ENCODE measurements at places on chromosomes 13 and 19.

GRCh38 chr19:40147338-40147692 lies 43.9 kb upstream of the MAP3K10 start:
- DNase-seq = no peak

GRCh38 chr13:31022288-31022895 lies 89.9 kb downstream of the TEX26 start:
- no peak for DNase-seq

- no peak for DNase-seq
These were observed 1102.1 kb downstream of the DIAPH3 start for GRCh38 chr13:59061621-59062020.

DNA sequence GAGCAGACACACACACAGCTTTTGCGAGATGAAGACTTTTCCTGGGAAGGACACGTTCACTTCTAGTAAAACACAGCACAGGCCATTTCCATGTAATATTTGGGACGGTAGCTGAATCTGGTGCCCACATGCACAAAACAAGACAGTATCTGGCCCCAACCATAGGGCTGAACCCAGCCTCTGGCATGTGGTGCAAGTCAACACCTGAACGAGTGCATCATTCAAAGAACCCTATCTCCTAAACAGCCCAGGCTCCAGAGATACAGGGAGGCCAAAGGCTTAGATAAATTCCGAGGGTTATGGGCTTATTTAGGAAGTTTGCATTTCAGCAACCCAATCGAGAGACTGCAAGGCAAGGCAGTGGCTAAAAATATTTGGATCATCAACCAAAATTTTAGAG lies 2.7 kb upstream of the TFDP1 start:
- DNase-seq = no peak

DNA sequence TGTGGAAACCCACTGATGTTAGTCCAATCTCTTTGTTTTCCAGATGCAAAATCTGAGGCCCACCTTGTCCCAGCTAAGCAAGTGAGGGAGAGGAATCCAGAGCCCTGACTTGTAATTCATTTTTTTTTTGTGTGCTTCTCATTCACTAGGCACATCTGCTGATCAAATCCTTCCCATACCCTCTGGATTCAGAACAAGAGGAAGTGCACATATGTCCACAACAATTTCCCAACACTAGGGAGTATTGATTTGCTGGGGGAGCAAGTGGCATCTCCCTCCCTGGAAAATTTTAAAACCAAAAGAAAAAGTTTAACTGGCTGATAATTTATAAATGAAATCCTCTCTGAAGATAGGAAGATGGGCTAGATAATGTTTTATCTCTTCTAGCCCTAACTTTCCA lies 94.6 kb upstream of the RFC3 start:
- no peak for DNase-seq

GRCh38 chr19:18775586-18776287 lies 15.4 kb downstream of the COMP start:
- no peak for DNase-seq

DNA sequence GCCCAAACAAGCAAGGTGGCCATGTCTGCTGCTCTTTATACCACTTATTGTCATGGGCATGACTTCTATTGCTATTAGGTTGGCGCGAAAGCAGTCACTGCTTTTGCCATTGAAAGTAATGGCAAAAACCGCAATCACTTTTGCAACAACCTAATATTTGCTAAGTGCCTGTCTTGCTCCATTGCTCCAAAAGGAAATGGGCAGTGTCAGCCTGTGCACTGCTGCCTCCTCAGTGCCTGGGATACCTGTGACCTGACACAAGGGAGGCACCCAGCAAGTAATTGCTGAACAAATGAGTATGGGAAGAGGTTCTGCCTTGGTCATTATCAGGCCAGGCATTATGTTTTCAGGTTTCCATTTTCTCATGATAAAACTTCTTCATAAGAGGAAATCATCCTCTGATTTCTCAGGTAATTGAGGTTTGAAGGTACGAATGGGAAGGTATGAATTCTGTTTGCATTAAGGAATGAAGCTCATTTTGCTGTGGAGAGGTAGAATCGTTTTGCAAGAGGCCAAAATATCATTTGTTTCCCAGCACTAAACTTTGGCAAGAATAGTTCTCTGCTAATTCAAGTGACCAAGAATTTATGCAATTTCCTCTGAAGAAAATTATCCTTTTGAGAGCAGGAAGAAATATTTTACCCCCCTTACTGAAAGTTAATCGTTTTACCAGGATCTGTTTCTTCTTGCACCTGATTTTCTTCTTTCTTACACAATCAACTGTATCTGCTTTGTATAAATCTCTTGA lies 128.4 kb upstream of the SPRY2 start:
- no peak for DNase-seq

- no peak for DNase-seq
These were observed 675 bp upstream of the PGPEP1 start for GRCh38 chr19:18339723-18340122.

GRCh38 chr19:49094505-49095482 lies 9.5 kb downstream of the SNRNP70 start:
- DNase-seq = no peak

DNA sequence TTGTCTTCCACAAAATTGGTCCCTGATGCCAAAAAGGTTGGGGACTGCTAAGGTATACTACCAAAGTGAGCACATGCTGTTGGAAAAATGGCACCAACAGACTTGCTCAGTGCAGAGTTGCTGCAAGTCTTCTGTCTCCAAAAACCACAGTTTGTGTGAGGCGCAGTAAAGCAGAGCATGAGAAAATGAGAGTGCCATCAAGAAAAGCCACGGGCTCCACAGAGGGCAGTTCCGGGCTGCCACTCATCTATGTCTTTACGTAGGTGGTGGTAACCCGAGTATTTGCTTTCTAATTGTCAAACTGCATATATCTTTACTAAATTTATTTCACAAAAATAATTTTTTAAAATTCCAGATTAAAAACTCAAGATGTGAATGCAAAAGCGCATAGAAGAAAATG lies 123.8 kb downstream of the RNF17 start:
- DNase-seq = no peak

GRCh38 chr13:21688056-21688455 lies 17.2 kb downstream of the FGF9 start:
- no peak for DNase-seq

DNA sequence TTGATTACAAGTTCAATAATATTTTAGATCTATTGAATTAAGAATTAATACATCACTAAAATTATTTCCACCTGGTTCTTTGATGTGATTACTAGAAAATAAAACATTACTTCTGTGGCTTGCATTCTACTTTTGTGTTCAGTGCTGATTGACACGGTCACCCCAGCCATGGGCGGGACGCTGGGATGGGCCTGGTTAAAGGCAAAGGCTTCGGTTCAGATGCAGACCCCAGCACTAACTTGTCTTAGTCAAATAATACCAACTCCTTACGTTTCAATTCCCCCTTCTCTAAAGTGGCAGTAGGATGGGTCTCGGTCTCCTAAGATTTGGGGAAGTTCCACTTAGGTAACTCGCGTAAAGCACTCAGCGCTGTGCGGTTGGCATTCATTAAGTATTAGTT lies 144.9 kb downstream of the URI1 start:
- DNase-seq = no peak

DNA sequence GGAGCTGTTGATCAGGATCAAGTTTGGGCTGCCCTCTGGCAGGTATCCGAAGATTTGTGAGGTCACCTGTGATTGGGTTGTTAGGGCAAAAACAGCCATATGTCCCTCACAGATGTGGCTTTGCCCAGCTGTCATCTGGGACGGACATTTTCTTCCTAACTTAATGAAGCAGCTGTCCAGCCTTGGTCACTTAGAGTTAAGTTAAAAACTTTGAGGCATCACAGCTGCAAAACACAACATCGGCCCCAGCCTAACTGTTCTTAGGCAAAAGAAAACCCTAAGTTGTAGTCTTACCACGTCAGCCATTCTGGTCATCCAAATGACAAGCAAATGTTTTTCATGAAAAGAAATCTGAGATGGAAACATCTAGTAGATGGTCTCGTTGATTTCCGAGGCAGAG lies 318.4 kb downstream of the DCLK1 start:
- no peak for DNase-seq

- DNase-seq = no peak
These were observed 2138.5 kb upstream of the PCDH20 start for GRCh38 chr13:63554157-63554556.

DNA sequence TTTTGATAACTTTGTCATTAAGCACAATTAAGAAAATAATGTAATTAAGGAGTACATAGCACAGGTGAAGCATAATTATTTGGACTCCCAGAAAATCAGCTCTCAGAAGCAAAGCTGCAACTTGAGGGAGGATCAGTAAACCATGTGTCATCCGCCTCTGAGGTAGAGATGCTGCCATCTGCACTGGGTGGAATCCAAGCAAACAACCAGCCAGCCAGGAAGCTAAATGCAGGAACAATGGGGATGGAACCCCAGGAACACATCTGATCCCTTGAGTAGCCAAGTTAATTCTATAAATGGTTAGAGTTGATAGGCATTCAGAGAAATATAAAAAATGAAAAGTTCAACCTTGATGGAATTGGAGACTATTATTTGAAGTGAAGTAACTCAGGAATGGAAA lies 520.2 kb downstream of the RFC3 start:
- DNase-seq = no peak

DNA sequence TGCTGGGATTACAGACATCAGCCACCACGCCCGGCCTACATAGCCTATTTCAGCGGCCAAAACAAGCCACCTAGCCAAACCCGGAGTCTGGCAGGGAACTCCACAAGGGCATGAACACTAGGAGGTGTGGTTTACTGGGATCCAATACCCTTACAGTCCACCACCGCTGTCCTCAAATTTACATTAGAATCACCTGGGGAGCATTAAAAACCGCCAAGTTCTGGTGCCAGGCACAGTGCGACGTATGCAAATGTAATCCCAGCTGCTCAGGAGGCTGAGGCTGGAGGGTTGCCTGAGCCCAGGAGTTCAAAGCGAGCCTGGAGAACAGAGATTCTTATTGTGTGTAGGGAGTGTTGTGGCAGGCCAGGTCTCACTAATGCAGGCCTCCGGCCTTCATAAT lies 4.2 kb upstream of the AP1M1 start:
- DNase-seq = no peak

- DNase-seq = no peak
These were observed 39.5 kb downstream of the NOTCH3 start for GRCh38 chr19:15161028-15161984.

DNA sequence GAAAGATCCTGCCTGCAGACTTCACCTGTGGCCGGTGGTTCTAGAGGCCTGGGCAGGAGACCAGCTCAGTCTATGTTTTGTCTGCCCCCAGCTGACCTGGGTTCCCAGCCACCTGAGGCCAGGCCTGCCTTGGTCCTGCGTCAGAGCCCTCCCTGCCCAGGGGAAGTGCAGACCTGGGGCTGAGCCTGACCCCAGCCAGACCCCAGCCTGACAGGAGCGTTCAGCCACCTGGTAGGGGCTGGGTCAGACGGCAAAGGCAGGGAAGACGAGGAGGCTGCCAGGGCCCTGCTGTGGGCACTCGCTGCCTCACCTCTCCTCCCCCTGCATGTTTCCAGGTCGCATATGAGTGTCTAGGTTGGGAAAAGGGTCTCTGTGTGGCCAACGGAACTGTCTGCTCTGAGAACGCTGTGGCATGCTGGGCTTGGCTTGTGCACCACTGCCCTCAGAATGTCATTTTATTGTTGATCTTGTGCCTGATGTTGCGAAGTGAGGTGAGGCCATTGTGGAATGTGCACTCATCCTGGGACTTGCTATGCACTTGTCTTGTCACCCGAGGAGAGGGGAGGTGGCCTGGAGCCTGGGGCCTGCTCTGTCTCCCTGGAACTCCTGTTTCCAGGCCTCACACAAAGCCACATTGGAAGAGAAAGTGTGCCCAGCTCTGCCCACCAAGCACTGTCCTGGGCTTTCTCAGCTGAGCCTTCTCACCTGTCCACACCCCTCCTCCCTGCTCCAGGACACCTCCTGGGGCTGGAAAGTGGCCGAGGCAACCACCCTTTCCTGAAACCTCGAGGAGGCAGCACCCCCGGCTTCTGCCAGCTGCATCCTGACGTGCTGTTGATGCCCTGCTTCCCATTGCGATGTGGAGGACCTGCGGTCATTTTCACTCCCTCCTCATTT lies 15.2 kb upstream of the MCF2L start:
- DNase-seq = no peak

DNA sequence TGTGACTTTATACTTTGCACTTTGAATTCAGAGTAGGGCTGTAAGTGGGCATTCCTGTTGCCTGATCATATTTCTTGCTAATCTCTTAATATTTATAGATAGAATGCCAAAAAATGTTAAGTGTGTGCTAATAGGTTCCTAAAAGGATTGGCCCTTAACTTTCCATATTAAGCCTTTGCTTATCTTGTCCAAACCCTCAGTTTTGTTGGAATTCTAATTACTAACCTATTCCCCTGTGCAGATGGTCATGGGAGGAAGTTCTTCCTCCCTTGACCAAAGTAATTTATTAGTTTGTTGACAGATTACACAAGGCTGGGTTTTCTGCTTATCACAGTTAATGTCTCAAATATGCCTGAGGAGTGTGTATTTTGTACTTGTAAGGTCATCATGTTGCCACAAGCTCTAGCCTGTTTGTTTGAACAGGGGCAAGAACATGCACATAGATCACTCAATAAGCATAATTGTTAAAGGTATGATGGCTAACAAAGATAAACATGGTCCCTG lies 541.1 kb upstream of the SPRY2 start:
- DNase-seq = no peak

DNA sequence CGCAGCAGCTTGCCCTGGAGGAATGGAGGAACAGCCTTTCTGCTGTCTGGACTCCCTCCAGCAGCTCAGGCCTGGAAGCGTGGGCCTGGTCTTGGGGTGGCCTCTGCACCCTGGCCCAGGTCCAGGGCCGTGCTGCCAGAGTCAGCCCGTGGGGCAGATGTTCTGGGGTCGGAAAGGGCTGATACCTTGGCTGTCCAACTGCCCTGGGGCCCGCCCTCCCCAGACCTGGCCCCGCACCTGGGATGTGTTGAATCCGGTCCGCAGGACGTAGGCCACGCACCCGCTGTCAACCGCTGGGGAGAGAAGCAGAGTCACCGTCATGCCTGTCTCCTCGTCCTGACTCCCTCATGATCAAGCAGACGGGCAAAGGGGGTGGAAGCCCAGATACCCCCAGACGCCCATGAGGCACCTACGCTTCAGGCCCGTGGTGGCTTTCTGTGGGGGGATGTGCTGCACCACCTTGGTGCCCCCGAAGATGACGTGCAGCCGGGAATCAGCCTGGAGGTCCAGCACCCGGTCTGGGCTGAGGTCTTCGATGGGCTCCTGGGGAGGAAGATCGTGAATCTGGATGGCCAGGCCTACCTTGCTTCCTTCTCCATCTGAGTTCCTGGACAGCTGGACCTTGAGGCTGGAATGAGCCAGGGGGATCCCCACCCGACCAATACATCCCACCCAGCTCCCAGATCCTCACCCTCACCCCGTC lies 7.7 kb downstream of the ATP13A1 start:
- DNase-seq = no peak

- DNase-seq = no peak
These were observed 4.3 kb downstream of the PHF11 start for GRCh38 chr13:49499889-49500660.

DNA sequence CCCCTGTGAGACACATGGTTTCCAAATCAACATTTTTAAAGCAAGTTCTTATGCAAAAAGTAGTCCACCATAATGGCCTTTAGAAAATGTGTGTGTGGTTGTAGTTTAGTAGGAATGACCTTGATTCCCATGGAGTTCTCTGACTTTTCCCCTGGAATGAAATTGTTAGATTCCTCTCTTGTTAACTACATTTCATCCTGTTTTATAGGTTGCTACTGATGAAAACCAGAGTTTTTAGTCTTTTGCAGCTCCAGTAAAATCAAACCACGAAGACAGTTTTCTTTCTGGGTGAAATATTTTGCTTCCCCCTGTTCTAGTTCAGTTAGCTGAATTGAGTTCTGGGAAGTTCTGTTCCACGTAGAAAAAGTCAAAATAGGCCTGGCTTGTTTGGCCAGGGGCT lies 107.7 kb downstream of the RAB20 start:
- DNase-seq = no peak

Measured in stimulated activated CD8-positive, alpha-beta memory T cell treated with anti-CD3 and anti-CD28 coated beads, Interleukin-15, amount 100 ng/mL, for 4 hours (primary cell).